ENCODE measurements at places on chromosomes 2 and 18.

DNA sequence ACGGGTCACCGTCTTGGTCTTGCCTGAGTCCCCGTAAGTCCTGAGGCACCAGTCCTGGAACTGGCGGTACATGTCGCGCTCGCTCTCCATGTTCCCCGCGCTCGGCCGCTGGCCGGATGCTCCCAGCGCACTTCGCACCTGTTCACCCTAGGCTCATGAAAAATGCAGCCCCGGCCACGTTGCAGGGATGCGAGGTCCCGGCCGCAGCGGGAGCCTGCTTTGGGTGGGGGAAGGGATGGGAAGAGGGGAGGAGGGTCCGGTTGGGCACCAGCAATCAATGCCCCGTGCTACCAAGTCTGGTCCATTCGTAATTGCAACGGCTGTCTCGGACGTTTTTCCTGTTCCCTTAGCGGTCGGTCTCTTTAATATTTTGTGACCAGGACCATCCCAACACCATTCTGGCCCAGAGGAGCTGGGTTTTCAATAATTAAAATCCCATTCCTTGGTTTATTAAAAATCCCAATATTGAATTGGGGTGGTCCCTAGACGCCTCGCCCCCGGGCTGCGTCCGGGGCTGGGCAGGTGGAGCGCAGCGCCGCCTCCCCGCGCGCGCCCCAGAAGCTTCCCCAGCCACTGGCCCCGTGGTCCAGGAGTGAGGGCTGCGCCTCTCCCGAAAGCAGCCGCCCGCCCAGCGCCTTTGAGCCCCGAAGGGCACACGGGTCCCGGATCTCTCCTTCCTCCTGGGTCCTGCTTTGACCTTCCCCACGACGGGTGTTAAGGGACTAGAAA, 1.4 kb downstream of the NOL4 start:
- no peak for DNase-seq

GRCh38 chr2:162241571-162241970, 1.7 kb downstream of the FAP start:
- DNase-seq, result no peak

DNA sequence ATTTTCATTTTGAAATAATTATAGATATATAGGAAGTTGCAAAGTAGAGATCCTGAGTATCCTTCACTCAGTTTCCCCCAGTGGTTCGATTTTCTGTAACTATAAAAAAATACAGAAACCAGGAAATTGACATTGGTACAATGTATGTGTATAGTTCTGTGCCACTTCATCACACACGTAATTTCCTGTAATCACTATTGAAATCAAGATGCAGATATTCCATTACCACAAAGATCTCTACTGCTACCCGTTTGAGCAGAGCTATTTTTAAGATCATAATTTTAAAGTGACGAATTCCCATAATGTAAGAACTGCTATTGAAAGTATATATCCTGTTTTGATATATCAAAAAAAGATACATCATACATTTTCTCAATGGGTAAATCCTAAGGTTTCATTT, 142.3 kb downstream of the BABAM2 start:
- DNase-seq, result no peak

DNA sequence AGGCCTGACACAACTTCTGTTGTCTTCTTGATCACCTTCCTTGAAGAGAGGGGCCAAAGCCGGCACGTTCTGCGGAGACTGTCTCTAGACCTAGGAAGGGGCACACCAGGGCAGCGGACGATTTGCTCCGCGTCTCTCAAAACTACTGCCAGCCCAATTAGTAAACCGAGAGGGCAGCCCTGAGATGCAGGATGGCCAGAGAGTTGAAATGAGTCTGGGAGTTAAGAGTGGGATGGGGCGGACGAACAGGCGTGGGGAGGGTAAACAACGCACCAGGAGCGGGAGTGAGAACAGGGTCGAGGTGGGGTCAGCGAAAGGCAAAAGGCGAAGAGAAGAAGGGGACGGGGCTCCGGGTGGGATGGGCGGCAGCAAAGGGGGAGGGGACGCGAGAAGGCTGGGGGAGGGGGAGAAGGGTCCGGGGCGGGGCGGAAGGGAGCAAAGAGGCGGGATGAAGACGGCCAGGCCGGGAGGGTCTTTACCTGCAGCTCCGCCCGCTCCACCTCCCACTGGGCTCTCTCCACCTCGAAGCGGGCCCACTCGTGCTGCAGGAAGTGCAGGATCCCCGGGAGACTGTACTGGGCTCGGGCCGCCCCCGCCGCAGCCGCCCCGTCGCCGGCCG, 476 bp downstream of the STRN start:
- no peak for DNase-seq

DNA sequence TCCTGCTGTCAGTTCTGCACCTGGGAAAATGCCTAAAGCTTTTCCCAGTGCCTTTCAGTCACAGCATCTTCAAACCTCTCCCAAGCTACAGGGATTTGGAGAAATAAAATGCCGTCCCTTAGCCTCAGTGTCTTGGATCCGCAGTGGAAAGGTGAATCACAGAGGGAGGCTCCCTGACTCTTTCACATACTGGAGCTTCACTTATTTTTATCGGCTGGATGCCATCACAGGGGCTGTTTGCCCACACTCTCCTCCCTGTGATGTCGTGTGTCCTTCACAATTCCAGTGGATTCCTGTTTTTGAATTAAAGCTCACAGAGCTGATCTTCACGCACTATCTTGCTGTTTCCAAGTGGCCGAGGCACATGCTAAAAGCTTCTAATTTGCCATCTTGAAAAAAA, 1303.1 kb upstream of the DDX18 start:
- no peak for DNase-seq

DNA sequence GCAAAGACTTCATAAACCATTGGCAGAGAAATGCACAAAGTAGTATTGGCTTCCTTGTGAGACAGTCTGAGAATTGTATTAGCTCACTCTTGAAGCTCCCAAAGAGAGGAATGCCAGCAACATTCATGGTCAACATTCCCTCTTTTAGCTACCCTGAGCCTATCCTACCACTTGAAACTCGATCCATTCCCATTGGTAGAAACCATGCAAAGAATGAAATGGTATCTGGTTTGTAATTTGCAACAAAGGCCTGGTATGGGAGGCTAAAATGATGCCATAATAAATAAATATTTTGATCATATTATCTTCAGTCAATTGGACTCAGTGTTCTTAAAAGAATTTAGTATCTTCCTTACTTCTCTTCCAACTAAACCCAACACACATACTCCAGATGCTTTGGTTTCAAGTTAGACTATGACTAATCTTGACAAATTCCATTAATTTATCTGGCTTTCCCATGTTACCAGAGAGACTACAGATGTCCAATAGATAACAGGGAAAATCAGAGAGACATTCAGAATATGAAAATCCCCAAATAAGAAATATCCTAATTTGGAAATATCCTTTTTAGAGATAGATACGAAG, 102.9 kb downstream of the DHRS9 start:
- no peak for DNase-seq

GRCh38 chr2:218569038-218569431, 396 bp downstream of the CNOT9 start:
- DNase-seq, result no peak

All from NCI-H1417 treated with DMSO at 0.1 percent for 48 hours (cell line).